Motor neuron (in vitro differentiated cells): ENCODE measurements at places on chromosomes 1 and 21. TPM values are rescaled to one million over a fixed set of nuclear protein-coding genes. Genes with fewer than 3 reads are reported as not detected.

- peak; percentile 84 for ATAC-seq
Measured at GRCh38 chr1:201904579-201904978, 15.9 kb downstream of the SHISA4 start.

GRCh38 chr1:178342745-178343144 is 154.0 kb downstream of the CLEC20A start:
- ATAC-seq = peak; percentile 11

- peak; percentile 69 for ATAC-seq
Measured at GRCh38 chr1:245679821-245680780, 525.3 kb downstream of the KIF26B start.

DNA sequence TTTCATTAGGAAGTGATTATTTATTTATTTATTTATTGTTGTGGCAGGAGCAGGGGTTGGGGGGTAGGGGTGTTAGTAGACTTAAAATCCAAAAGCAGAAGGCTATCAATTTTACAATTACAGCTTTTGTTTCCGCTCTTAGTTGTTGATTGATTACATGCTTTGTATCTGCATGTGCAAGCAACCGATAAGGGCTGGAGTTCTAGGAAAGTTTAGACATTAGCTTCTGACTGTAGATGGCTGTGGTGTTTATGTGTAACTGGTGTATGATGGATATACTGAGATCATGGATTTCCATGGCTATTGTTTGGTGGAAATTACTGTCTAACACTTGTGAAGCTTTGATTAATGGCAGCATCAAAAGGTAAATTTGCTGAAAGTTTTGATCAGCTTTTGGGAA is 2.8 kb downstream of the ST6GALNAC5 start:
- ATAC-seq = no peak

DNA sequence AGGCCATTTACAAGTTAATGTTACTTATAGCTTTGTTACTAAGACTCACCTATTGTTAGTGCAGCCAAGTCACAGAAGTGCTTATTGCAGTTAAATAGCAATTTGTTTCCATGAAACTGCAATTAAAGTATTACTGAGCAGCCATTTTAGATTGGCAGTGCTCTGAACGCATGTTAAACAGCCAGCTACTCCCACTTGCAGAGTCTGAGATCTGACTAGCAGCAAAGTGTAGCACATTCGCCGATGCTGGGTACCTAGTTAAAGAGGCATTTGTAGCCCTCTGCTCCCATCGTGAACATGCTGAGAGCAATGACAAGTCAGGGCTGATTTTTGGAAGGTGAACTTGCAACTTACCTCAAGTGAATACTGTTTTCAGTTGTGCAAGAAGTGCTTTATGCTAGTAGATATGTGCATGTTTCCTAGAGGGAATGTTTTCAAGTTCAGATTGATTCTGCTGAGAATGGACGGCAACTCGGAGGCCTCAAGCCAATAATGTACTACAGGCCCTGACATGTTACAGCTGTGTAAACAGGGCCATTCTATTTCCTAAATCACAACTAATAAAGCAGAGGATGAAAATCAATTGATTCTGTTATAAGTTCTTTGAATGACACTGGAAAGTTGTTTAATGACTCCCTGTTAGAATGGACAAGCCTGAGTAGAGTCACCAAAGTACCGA is 19.8 kb downstream of the LMO4 start:
- ATAC-seq = peak; percentile 26

GRCh38 chr1:165869343-165869742 is 41.9 kb downstream of the UCK2 start:
- no peak for ATAC-seq

- ATAC-seq = no peak
Measured at GRCh38 chr1:217009376-217009775, 286.1 kb upstream of the ESRRG start.

- no peak for ATAC-seq
Measured at GRCh38 chr1:208025031-208025430, 114.1 kb upstream of the CD34 start.

DNA sequence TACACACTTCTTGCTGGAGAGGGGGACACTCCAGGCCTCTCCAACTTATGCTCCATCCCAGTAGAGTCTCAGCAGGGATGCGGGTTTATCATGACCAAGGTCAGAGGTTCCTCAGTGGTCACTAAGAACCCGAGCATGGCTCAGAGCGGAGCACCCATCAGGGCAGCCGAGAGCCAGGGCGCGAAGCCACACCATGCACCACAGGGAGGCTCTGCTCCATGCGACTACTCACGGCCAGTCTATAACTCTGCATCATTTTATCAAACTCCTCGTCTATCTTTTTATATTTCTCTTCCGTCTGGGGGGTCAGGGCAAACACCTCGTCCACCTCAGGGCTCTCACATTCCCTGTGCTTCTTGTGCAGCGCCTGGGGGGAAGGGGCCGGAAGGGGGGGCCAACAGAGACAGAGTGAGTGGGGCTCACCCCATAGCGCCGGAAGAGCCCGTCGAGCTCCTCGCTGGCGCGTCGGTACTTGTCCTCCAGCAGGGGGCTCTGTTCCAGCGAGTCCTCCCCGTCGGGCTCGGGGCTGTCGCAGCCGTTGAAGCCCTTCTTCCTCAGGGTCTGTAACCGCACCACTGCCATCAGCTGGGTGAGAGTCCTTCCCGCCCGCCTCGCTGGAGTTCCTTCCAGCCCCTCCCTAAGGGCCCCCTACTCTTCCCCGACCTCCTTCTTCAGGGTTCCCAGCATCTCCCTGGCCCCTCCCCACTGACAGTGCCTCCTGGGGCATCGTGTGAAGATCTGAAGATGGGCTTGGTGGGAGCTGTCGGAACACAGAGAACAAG is 20.0 kb downstream of the MEF2D start:
- ATAC-seq = no peak

DNA sequence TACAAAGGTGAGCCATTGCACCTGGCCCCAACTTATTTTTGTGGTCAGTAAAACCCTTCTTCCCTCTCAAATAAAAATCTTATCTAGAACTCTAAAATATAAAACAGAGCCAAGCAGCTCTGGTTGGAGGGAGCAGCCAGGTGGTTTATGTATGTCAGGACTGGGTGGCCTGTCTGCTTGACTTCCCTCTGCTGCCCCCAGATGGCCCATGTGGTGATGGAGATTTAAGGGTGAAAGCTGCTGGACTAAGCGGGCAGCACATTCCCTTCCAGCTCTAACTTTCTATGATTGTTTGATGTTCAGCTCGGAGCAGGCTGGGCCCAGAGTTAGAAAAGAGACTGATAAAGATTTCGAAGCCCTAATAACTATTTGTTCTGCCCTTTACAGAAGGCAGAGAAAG is 11.9 kb upstream of the PAQR6 start:
- no peak for ATAC-seq

DNA sequence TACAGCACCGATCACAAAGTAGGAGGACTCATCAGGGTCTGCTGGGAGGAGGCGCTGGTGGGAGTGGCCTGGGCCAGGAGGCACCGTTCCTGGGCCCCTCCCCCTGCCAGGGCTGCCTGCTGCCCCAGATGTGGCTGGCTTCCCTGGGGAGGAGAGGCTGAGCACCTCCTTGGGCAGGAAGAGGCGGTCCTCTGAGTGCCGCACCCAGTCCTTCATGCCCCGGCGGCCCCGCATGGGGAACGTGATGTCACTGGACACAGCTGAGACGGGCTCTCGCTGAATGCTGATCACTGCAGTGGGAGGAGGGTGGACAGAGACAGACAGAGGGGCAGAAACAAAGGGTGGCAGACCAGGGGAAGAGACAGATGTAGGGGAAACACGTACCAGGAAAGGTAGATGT is 24.8 kb downstream of the ADGRB2 start:
- peak; percentile 74 for ATAC-seq

GRCh38 chr21:17526776-17527175 is 13.9 kb downstream of the CXADR start:
- peak; percentile 85 for ATAC-seq

DNA sequence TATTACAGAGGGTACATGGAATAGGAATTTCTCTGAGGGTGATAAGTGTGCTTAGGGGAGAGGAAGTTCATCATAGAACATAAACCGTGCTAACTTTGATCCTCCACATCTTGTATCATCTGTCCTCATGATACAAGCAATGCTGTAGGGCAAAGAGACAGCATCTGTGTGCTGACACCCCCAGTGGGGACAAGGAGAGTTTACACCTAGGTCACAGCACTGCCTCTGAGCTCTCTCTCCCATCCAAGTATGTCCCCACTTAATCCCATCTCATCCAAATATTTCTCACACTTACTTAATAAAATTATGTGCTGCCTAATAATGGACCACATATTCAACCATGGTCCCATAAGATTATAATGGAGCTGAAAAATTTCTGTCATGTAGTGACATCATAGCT is 4.3 kb upstream of the TEDDM1 start:
- peak; percentile 76 for ATAC-seq

GRCh38 chr1:231372501-231372900 is 34.4 kb downstream of the SPRTN start:
- ATAC-seq = no peak

- ATAC-seq = no peak
Measured at GRCh38 chr1:226542623-226543103, 5.9 kb upstream of the STUM start.

GRCh38 chr1:116806245-116806644 is 52.0 kb downstream of the CD2 start:
- no peak for ATAC-seq

DNA sequence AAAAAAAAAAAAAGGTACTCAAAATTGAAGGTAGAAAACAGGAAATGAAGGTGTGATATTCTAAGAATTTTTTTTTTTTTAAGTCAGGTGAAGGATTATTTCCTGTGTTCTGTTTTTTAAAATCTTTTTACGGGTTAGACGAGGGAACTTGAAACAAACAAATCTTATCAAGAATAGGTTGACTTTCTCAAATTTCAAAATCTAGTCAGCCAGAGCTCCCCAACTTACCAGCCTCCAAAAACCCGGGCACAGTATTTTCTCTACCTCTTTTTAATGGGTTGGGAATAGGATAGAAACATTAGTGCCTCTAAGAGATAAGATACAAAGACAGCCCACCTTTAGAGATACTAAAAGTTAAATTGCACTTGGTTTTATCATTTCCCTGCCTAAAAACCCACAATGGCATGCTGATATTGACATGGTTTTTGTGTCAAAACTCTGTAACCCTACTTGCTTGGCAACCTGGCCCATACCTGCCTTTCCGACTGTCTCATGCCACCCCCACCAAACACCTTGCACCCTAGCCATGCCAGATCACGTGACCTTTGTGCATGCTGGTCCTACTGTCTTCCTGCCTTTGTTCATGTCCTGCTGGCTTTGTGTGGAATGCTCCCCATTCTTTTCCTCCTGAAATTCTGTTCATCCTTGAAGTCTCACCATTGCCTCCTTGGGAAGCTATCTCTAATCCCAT is 4.2 kb downstream of the RCAN3 start:
- no peak for ATAC-seq

DNA sequence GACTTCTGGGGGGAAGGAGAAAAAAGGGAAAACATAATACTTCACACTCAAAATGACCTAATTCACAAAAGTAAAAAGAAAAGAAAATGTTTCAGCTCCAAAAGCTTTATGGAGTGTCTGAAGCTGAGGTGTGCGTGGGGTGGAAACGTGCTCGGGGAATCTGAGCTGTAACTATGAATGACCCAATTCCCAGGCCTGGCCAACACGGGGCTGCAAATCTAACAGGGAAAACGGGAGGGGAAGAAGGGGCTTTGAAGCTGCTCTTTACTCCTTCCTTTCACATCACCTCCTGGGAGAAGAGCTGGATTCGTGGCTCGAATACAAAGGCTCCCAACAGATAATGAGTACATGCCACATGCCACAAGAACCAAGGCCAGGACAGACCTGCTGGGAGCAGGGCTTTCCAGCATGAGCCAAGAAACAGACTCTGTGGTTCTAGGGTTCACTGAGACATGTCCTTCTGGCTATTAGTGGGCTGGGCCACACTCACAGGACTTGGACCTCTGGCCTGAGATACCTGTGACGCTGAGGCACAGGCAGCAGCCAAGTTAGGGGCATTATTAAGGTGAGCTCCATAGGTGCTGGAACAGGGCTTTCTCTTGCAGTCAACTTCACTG is 51.5 kb downstream of the SLC66A1 start:
- no peak for ATAC-seq

GRCh38 chr1:230066031-230066430 is 1.0 kb upstream of the GALNT2 start:
- no peak for ATAC-seq

DNA sequence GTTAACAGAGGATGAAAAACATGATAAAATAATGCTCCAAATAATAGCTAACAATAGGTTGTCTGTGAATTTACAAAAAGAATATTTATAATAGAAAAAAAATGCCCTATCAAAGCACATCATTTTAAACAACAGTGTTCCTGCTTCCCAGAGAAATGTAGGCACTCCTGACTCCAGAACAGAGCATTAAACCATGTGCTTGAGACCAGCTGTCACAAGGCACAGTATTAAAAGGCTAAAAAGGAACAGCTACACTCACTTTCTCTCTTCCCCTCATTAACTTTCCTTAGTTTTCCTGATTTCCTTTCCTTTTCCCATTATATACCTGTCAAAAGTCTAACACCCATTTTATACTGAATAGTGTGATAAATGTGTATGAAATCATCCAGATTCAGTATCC is 10.9 kb downstream of the VAV3 start:
- ATAC-seq = no peak

GRCh38 chr1:84355556-84355955 is 42.7 kb upstream of the DNASE2B start:
- ATAC-seq = no peak

DNA sequence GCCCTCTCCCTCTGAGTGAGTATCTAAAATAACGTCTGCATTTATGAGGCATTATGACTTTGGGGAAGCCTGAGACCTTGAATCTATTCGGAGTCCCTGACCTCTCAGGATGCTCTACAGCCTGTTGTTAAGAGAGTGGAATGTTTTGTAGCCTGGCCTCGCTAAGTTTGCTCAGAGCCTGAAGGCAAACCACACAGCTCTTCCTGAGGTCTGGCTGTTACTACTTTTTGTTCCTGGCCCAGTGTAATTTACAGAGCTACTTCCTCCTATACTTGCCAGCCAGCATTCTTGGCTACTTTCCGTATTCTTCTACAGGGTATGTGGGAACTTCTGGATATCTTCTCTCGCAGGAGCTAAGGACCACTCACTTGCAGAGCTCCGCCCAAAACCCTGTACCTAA is 3.6 kb upstream of the ZMYM4 start:
- ATAC-seq = peak; percentile 5

GRCh38 chr1:104733866-104734265 is 984.2 kb downstream of the AMY1C start:
- no peak for ATAC-seq

Gene CACNA1E
- 5.7 and 6.1 TPM in 2 replicates for total RNA-seq

Gene LORICRIN
- total RNA-seq = not detected in 2 replicates

Gene CR1L
- not detected in 2 replicates for total RNA-seq

Gene DIO1
- total RNA-seq = 0.15 TPM in 1 of 2 replicates, not detected in the other

Gene GFI1
- 0.13 and 0.14 TPM in 2 replicates for total RNA-seq

Gene TDRD10
- 0.62 and 1.2 TPM in 2 replicates for total RNA-seq

Gene TNFRSF18
- total RNA-seq = not detected in 2 replicates

Gene TIE1
- total RNA-seq = 0.73 and 0.98 TPM in 2 replicates

Gene BCAR3
- 27.6 and 29.0 TPM in 2 replicates for total RNA-seq

Gene VAV3
- total RNA-seq = 1.9 and 2.6 TPM in 2 replicates
